Fibroblast of skin of scalp (primary cell): ENCODE measurements at places on chromosomes 6 and 20.

DNA sequence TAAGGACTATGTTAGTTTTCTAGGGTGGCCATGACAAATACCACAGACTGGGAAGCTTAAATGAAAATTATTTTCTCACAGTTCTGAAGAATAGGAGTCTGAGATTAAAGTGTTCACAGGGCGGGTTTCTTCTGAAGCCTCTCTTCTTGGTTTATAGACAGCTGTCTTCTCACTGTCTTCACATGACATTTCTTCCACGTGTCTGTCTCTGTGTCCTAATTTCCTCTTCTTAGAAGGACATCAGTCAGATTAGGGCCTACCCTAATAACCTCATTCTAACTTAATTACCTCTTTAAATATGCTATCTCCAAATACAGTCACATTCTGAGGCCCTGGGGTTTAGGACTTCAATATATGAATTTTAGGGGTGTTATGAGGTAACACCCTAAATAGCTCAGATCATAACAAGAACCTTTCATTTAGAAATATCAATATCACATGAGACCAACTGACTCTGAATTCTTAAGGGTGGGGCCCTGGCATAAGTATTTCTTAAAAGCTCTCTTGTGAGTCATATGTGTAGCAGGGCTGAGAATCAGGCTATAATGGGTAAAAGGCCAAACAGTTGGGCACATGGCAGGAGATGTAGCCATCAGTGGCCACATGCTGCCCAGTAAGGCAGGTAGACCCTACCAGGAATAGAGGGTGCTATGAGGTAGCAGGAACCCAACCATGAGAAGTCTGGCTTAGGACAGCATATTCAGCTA, 62.0 kb upstream of the TENT5A start:
- DNase-seq = peak; percentile 43

GRCh38 chr6:27651371-27651732, 178.4 kb upstream of the ZNF184 start:
- no peak for DNase-seq

- no peak for DNase-seq
Measured at GRCh38 chr6:46486181-46486580, 5.1 kb downstream of the RCAN2 start.

DNA sequence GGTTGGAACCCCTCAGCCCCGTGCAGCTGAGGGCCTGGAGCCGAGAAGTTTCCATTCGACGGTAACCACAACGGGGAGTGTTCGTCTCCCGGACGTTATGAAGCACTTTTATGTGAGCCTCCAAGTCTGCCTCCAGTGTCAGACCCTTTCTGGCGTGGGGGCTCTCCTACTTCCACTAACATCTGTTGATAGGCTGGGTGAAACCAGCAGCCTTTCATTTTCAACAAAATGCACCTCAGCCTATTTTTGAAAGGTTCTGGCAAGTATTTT, 257.4 kb downstream of the THBS2 start:
- DNase-seq = no peak

GRCh38 chr20:2800521-2801285, at the start of gene CPXM1:
Gene CPXM1 (minus strand): TSS chr20:2800627. CDS start chr20:2800572, 55 bp downstream.
- no peak for DNase-seq

GRCh38 chr6:43786664-43787329, 16.8 kb downstream of the VEGFA start:
- DNase-seq = peak; percentile 51

GRCh38 chr20:63740070-63740626, 572 bp downstream of the SLC2A4RG start:
- peak; percentile 43 for DNase-seq

DNA sequence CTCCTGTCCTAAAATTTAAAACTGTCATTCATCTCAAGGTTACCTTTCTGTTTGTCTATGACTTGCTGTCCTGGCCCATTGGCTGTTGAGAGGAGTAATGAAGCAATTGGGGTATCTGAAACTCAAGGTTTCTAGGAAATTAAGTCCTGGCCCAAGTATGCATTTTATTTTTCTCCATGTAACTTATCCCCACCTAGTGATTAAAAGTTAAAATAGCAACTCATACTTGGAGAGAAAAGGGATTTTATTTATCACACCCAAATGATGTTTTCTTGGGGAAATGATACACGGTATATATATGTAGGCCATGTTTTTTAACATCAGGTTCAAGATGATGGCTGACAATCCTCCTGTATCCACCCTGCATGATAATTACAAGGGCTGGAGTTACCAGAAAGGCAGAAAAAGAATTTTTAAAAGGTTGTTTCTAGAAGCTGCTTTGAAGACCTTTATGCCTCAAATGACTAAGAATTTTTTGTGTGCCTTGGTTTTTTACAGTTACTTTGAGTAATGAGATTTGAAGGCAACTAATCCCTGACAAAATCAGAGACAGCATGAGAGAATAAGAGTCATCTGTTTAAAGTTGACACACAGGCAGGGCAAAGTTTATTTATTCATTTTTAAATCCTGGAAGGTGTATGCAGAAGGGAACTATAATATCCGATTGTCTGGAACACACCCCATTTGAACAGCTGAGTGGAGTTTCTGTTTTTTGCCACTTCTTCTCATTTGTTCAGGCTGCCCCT, 28.9 kb upstream of the C6orf58 start:
- DNase-seq = peak; percentile 11

- DNase-seq = no peak
Measured at GRCh38 chr6:130879826-130880225, 52.6 kb downstream of the SMLR1 start.

- peak; percentile 84 for DNase-seq
Measured at GRCh38 chr20:53900380-53900999, 169.9 kb downstream of the BCAS1 start.

DNA sequence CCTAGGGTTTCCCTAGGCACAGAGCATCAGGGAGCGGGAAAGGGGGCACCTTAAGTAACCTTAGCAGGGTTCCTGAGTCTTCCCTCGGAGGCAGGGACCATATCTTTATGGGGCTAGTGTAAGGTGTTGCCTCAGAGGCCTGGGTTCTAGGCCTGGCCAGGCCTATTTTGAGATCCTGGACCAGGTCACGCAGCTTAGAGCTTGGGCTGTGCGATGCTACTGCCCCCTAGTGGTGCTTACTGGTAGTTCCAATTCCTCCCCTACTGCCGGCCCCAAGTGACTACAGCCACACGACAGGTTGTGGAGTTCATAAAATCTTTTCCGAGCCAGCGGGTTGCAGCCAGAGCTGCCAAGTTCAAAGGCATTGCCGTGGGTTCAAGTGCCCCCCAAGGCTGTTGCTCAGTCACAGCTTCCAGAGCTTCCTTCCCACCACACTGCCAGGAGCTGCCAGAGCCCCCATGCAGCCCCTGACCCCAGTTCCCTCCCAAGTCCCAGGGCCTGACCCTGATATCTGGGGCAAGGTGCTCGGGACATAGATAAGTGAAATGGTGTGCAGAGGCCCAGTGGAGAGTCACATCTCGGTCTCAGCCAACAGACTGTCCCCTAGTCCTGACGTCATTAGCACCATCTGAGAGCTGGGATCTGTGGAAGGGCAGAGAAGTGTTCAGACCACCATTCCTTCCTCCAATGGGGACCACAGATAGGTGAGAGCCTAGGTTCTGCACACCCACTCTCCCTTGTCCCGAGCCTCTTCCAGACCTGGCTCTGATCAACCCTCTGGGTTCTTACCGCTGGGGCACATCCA, 3.3 kb downstream of the LRRC73 start:
- peak; percentile 77 for DNase-seq

- no peak for DNase-seq
Measured at GRCh38 chr6:151749341-151749740, 58.1 kb upstream of the ESR1 start.

DNA sequence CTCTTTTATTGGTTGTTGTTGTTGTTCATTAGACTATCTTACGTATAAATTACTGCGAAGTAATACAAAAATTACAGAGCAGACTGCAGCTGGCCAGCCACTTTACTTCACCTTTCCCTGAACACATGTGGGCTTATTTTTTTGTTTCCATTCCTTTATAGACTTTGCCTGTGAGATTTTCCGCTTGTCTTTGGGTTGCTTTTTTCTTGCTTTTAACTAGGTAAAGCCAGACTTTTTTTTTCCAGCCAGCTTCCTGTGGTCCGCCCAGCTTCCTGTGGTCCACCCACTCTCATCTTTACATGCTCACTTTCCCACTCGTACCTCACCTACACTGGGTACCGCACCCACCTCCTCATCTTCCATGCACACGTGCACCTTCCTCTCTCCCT, 79.0 kb downstream of the IPCEF1 start:
- DNase-seq = no peak

GRCh38 chr20:4102381-4102780, 87.0 kb upstream of the RNF24 start:
- DNase-seq = no peak

DNA sequence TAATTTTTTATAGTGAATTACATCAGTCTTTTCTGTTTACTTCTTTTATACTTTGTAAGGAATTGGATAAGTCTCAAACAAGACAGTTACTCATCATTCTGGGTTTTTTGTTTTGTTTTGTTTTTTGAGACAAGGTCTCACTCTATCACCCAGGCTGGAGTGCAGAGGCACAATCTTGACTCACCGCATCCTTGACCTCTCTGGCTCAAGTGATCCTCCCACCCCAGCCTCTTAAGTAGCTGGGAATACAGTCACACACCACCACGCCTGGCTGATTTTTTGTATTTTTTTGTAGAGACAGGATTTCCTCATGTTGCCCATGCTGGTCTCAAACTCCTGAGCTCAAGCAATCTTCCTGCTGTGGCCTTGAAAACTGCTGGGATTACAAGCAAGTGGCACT, 524.3 kb downstream of the EYS start:
- DNase-seq = no peak

- no peak for DNase-seq
Measured at GRCh38 chr6:120894077-120894476, 440.2 kb downstream of the TBC1D32 start.

DNA sequence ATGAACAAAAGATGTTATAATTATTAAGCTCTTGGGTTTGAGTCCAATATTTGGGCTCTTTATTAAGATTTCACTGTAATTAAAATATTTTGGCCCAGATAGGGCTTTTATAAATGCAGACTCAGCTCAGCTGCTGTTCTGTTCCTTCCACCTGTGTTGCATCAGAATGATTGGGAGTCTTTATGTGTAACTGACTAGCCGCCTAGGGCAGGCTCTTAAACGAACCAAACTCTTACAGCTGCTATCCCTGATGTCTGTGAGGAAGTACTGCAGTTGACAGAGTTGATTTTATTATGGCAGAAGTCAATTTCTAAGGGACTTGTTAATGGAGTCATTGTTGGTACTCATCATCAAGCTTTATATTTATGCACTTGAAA, 144.7 kb downstream of the MYO6 start:
- no peak for DNase-seq

DNA sequence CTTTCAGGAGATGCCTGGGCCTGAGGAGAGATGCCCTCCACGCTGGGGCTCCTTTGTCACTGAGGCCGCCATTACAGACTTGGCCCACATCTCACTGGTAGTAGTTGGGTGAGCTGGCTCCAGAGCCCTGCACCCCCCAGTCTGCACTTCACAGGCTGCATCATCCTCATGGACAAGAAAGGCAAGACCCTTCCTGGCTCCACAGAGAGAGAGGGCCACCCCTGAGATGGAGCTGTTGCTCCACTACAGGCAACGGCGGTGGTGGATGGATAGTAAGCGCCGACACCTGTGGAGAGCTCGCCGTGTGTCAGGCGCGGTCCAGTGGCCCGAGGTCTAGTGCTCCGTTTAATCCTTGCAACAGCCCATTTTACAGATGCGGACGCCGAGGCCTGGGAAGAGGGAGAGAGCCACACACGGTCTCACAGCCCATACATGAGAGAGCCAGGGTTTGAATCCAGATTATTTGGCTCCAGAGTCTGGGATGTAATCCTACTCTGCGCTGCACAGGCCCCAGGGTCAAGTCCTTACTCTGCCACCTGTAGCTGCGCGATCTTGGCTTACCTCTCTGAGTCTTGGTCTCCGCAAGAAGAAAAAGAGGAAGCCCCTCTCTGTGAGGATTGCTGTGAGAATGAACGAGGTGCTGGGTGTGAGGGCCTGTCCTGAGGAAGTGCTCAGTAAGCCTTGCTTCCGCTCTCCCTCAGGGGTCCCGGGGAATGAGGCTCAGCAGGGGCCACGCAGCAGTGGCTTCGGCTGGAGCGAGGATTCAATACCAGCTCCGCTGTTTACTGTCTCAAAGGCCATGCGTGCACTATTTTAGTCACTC, 34.5 kb downstream of the SPDEF start:
- DNase-seq = no peak

DNA sequence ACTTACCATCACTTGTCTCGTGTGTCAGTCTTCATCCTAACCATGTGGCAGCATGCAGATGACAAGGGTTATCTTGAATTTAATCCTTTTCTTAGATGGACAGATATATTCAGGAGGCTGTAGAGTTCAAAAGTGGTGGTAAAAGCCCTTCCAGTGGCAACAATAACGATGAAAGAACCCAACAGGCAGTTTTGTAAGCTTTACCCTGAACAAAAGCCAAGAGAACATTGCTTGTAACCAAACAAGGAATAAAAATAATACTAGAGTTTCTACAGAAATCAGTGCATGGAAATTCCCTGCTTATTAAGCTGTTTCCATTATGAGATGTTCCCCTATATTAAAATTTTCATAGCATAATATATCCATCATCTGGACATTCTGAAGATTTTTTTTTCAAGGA, 69.7 kb downstream of the PDE7B start:
- peak; percentile 44 for DNase-seq

GRCh38 chr6:46412662-46413061, 78.6 kb downstream of the RCAN2 start:
- no peak for DNase-seq

- no peak for DNase-seq
Measured at GRCh38 chr6:30611150-30611855, 5.7 kb downstream of the PPP1R10 start.

DNA sequence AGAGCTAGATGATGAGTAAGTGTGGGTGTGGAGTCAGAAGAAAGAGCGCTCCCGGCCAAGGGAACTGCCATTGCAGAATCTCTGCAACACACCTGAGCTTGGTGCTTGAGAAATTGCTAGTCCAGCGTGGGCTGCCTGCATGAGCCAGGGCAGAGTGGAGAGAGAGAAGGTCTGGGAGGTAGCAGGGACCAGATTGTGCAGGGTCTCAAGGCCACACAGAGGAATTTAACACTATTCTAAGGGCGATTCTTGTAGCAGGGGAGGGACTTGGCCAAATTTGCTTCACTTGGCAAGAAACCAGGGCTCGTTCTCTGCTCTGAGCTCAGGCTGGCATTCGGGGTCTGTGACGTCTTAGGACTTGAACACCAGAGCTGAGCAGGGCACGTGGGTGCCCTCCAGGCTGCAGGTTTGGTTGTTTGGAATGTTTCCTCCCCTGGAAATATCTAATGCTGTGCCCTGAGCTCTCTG, 53.5 kb downstream of the BCAS4 start:
- DNase-seq = peak; percentile 23

- no peak for DNase-seq
Measured at GRCh38 chr6:61586934-61587537, 699.0 kb downstream of the KHDRBS2 start.

- no peak for DNase-seq
Measured at GRCh38 chr6:41049955-41050354, 3.0 kb upstream of the APOBEC2 start.
